ENCODE measurements at places on chromosomes 4 and X.

DNA sequence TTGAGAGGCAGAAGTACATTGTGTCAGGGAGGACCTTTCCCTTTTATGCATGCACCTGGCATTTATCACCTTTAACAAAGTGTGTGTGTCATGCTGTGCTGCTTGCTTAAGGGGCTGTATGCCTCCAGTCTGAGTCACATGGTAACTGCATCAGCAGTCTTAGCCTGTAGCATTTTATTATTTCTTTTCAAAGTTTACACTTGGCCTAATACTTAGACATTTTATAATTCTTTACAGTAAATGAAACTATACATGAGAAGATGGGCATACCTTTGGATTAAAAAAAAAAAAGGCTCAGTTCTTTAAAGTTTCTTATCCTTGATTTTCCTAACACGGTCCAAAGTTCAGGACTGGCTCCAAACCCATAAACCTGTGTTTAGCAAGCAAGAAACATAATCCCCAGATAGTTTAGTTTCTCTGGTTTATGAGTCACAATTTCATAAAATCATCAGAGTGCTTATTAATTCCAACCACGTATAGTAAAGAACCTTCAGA is 14.6 kb downstream of the NPNT start:
- no peak for DNase-seq

- no peak for DNase-seq
These were observed 363.7 kb downstream of the ADAM29 start for GRCh38 chr4:175281894-175282293.

DNA sequence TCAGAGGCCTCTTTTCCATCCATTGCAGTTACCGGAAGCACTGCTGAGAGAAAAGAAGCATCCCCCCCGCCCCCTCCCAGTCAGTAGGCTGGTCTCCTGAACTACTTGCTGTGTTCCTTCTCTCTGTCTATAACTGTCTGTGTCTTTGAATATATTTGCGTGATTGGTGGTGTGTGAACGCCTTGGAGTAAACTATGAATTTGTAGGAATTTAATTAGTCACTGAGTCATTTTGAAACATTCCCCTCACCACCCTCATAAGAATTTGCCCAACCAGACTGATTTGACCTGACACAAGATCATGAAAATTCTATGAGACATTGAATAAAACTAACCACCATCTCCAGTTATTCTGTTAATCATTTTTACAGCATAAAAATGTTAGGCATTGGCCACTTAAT is 6.7 kb upstream of the NXF3 start:
- DNase-seq: no peak

DNA sequence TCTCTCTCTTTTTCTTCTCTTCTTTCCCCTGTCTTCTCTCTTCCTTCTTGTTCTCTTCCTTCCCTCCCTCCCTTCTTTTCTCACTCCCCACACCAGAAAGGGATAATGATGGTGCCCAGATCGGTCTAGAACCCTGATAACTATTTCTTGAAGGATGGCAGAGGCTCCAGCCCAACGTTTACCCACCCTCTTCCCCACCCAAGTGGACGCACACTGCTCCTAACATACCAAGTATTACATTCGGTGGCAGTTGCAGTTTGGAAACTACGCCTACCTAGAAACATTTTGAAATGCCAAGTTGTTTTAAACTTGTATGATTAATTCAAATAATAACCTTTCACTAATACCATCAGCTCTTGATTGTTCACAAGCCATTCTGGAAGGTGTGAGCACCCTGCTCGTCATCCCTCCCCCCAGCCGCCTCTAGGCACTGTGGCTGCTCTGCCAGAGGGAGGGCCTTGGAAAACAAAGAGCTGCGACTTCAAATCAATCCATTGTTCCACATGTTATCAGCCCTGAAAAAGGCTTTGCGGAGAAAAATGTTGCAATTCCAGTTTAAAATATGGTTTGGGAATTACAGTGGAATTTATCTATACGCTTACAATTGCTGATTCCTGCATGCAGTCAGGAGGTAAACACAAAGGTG is 1017.5 kb upstream of the TENM3 start:
- DNase-seq: no peak

DNA sequence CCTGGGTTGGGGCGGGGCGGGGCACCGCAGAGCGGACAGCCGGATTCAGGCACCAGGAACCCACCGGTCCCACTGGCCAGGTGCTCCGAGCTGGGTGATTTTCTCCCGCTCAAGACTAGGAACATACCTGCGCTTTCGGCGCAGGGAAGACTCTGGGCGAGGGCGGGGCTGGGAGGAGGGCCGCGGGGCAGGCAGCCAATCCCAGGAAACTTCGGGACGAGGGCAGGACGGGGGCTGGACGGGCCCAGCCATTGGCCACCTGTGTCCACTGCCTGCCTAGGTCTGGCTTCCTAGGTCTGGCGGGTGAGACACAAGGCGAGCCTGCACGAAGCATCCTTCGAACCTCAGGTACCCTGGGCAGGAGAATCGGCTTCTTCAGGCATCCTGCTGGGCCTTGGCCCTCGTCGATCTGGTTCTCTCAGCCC is 274 bp upstream of the ERVMER34-1 start:
- DNase-seq: no peak

GRCh38 chrX:97096385-97096784 is 212.7 kb downstream of the RPA4 start:
- DNase-seq: no peak

- no peak for DNase-seq
These were observed 23.7 kb upstream of the TENM3 start for GRCh38 chr4:182219411-182220056.

- DNase-seq: no peak
These were observed 79.4 kb upstream of the MAPK10 start for GRCh38 chr4:86439293-86439692.

DNA sequence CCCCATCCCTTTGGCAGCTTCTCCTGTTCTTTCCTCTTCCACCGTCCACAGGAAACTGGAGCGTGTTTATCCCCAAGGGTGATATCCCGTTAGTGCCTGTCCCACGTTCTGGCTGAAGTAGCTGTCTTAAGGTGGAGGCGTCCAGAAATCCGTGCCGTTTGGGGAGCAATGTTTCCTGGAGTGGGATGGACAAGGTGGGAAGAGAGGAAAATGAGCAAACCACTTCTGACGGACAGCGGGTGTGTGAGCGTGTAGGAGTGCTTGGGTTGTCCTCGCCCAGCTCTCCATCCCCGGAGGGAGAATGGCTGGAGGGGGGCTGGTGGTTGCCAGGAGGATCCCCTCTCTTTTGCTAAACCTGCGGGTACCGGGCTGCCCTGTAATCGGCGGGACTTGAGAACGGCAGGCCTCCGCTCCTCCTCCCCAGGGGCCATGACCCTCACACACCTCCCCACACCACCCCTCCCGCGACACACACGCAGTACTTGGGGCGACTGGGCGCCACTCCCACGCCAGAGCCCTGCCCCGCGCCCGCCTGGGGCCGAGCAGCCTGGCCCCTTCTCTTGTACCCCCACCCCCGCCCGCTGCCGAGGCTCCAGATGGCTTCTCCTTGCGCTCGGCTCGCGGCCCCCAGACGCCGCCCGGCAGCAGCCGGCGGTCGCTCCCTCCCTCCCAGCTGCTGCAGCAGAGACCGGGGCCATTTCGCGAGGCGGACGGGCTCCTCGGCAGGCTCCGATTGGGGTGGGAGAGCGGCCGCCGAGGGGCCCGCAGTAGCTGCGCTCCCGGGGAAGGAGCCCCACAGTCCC is 13.9 kb upstream of the PRDM8 start:
- no peak for DNase-seq

- peak; percentile 25 for DNase-seq
These were observed 51.7 kb downstream of the TMEM154 start for GRCh38 chr4:152628128-152628527.

- no peak for DNase-seq
These were observed 32.8 kb downstream of the TMEM131L start for GRCh38 chr4:153499005-153499404.

DNA sequence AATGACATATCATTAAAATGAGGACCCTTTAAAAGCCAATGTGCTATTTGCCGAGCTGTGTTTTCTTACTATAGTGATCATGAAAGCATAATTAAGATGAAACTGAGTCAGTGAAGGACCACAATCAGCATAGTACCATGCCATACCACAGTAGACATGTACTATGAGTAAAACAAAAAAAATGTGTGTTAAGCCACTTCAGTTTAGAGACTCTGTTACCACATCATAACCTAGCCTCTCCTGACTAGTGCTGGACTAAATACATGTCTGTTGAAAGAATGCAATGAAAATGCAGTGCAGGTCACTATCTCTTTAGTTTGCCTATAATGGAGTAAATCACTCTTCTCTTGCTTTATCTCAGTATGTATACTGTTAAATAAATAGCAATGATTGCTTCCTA is 12.3 kb upstream of the DDX53 start:
- DNase-seq: no peak

DNA sequence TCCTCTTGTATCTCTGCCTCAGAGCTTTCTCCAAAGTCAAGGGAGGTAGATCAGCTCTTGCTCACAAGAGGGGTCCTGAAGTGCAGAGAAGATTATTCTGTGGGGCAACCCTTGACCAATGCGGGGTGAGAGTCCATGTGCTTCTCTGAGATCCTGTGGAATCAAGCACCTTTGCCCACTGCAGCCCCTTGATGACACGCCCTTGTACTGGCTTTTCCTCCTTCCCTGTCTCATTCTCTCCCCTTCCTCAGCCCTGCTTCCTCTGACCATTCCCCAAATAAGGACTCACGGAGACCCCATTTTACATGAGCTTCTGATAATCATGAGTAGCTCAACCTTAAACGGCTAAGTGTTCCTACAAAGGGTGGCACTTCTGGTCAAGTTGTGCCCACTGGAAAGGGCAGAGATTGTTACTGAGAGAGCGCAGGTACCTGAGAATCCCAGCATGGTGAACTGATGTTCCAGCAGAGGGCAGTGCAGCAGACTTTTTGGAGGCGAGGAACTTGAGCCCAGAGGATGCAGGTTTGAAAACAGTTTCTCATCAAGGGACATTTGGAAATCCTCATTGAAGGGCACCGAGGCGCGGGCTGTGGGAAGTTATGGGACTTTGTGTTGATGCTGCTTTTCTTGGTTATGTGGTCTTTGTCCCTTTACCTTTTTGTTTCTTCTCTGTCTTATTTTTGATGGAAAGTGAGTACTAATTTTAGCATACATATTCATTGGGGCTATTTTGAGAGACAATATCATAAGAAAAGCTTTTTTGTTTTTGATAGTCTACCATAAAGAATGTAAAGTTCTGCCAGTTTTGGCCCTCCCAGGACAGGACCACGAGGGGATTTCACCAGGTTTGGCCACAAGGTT is 201.3 kb downstream of the RBM46 start:
- peak; percentile 81 for DNase-seq

GRCh38 chr4:56426273-56426672 is 9.1 kb downstream of the PPAT start:
- no peak for DNase-seq

GRCh38 chrX:703466-703865 is 72.9 kb downstream of the SHOX start:
- DNase-seq: no peak

- DNase-seq: no peak
These were observed 30.3 kb downstream of the DAPP1 start for GRCh38 chr4:99846891-99847290.

- DNase-seq: no peak
These were observed at the start of gene PDLIM3 for GRCh38 chr4:185534866-185535611. TSS of gene PDLIM3 (minus strand) at chr4:185535507. CDS start at chr4:185535434, 73 bp downstream.

- no peak for DNase-seq
These were observed 1.7 kb upstream of the CENPC start for GRCh38 chr4:67546971-67547370.

DNA sequence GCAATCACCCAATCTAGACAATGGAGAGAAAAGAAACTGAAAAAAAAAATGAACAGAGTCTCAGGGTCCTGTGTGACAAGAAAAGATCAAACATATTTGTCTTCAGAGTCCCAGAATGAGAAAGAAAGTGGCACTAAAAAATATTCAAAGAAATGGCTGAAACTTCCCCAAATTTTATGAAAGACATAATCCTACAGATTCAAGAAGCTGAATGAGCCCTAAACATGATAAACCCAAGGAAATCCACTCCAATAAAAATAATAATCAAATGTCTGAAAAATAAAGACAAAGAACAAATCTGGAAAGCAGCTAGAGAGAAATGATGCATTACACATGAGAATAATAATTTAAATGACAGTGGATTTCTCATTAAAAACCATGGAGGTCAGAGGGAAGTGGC is 130.3 kb upstream of the CITED1 start:
- no peak for DNase-seq

GRCh38 chr4:71201817-71202576 is 136.8 kb upstream of the SLC4A4 start:
- DNase-seq: peak; percentile 46

DNA sequence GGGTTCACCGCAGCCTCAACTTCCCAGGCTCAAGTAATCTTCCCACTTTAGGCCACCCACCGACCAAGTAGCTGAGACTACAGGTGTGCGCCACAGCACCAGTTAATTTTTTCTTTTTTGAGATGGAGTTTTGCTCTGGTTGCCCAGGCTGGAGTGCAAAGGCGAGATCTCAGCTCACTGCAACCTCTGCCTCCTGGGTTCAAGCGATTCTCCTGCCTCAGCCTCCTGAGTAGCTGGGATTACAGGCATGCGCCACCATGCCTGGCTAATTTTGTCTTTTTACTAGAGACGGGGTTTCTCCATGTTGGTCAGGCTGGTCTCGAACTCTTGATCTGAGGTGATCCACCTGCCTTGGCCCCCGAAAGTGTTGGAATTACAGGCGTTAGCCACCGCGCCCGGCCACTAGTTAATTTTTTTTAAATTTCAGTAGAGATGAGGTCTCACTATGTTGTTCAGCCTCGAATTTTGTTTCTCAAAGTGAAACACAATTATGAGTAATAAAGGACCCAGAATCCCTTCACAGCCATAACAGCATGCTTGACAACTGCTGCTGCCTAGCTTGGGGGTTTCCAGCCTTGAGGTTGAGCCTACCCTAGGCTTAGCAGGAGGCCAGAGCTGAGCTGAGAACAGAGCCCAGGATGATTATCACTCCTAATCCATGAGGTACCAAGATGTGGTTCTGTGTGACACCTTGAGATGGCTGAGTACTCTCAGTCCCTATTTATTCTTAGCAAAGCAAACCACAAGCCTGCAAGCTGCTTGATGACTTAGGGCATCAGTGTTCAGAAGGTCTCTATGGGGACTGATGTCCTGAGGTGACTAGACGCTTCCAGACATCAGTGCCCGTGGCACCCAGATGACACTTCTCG is 41.6 kb upstream of the NKRF start:
- no peak for DNase-seq

DNA sequence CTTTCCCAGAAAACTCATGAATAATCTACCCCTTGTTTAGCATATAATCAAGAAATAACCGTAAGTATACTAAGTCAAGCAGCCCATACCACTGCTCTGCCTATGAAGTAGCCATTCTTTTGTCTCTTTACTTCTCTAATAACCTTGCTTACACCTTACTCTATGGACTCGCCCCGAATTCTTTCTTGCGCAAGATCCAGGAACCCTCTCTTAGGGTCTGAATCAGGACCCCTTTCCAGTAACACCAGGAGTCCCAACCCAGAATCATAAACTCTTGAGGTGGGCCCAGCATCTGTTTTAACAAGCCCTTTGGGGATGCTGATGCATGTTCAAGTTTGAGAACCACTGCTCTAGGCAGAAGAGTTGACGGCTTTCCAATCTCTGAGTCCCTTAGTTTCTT is 119.6 kb downstream of the BEND2 start:
- DNase-seq: no peak

All from fibroblast of the aortic adventitia (primary cell).